Stimulated activated CD8-positive, alpha-beta memory T cell treated with anti-CD3 and anti-CD28 coated beads, Interleukin-15, amount 100 ng/mL, for 24 hours (primary cell): ENCODE measurements at places on chromosomes 2 and 18.

GRCh38 chr2:12338946-12339697 lies 377.6 kb upstream of the TRIB2 start:
- no peak for DNase-seq

DNA sequence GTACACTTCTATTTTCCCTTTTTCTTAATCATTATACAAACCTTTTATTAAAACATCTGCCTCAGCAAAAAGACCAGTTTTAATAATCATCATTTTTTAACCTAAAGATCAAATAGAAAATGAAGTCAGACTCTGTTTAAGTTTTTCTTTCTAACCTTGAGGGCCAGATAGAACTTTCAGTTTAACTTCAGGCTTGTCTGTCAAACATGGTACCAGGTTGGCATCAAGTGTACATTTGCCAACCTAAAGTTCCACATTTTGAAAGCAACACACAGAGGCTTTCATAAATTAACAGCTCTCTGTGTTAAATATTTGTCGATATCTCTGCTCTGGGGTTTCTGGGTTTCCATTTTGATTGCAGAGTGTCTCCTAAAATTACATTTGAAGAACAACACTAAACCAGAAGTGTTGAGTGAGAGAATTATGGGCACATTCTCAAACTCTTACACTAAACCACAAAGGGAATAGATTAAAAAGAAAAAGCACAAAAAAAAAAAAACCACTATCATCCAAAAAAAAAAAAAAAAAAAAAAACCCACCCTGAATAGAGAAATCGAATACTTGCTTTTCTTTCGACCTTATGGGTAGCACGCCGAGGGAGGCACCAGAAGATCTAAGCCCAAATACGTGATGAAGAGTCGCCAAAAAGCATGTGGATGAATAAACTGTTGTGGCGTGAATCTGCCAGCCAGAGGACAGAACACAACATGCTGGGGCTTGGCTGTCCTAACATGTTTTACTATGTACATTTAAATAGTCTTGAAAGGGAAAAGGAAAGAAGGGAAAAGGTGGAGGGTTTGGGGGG lies 166.2 kb downstream of the TCF4 start:
- DNase-seq, result no peak

DNA sequence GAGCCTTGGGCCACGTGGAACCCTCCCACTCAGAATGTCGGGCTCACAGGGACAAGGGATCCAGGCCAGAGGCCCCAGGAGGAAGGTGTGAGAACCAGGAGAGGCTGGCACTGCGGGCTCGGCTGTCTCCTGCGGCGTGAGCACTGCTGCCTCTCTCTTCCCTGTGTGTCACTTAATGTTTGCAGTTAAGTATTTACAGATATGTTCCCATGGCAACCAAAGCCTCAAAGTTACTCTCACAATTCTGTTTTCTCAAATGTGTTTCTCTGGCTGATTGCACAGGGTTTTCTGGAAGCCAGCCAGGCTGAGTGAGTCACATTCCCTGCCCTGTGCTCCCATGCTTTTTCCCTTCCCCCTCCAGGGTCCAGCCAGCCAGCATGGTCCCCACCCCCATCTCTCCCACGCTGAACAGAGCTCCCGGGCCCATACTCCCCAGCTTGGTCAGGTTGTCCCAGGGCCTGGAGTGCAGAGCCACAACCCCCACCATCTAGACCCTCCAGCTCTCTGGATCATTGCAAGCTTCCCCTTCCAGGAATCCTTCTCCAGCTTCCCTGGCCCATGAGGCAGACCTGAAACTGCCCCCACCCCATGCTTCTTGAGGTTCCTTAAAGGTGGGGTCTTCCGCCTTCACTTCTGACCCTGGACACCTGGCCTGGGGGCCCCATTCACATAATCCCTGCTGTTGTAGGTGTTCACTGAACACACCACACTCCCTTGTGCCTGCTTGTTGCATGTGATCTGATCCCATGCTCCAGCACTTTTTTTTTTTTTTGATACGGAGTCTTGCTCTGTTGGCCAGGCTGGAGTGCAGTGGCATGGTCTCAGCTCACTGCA lies 265.9 kb downstream of the CELF4 start:
- DNase-seq, result no peak

DNA sequence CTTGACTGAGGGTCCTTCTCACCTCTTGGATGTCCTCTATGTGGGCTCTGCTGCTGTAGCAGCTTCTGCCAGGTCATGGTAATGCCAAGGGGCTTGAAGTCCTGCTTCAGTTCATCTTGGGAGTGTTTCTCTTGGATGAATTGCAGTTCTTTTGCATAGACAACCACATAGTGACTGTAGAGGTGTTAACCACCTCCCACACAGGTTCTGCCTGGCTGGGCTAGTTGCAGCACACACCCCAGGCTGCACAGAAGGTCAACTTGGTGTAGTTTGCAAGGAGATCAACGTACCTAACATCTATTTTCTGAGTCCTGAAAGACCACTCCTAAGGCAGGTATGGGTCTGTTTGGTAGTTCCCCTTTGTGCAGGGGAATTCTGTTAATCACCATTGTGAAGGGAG lies 108.1 kb downstream of the ADCYAP1 start:
- DNase-seq, result no peak

- no peak for DNase-seq
Observed at GRCh38 chr2:219496825-219497494, 1.7 kb upstream of the GMPPA start.

- no peak for DNase-seq
Observed at GRCh38 chr18:75221397-75221796, 10.8 kb downstream of the TSHZ1 start.

DNA sequence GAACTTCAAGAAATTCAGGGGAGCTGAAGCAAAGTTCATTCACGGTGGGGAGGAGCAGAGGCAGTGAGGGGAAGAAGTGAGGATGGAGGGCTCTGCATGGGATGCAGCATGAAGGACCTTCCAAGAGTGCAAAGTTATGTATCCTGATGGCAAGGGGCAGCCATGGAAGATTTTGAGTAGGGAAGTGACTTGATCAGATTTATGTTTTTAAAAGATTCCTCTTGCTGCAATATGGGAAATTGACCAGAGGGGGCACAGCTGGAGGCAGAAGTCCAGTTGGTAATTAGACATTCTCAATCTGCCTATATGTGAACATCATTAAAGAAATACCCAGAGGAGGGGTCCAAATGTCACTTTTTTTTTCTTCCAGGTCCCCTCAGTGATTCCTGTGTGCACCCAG lies 21.5 kb upstream of the ANXA4 start:
- DNase-seq, result no peak

- DNase-seq, result no peak
Observed at GRCh38 chr18:47081578-47081977, 46.2 kb upstream of the ELOA2 start.

- no peak for DNase-seq
Observed at GRCh38 chr2:108243566-108243965, 3.8 kb downstream of the SULT1C3 start.

GRCh38 chr2:221389904-221390303 lies 182.2 kb downstream of the EPHA4 start:
- DNase-seq, result no peak

- no peak for DNase-seq
Observed at GRCh38 chr2:37718515-37719161, 47.2 kb upstream of the CDC42EP3 start.

- DNase-seq, result no peak
Observed at GRCh38 chr2:233823731-233824121, 30.6 kb downstream of the HJURP start.

- no peak for DNase-seq
Observed at GRCh38 chr2:65353046-65353445, 79.4 kb downstream of the SPRED2 start.

GRCh38 chr18:48229552-48229981 lies 179.6 kb downstream of the ZBTB7C start:
- no peak for DNase-seq

DNA sequence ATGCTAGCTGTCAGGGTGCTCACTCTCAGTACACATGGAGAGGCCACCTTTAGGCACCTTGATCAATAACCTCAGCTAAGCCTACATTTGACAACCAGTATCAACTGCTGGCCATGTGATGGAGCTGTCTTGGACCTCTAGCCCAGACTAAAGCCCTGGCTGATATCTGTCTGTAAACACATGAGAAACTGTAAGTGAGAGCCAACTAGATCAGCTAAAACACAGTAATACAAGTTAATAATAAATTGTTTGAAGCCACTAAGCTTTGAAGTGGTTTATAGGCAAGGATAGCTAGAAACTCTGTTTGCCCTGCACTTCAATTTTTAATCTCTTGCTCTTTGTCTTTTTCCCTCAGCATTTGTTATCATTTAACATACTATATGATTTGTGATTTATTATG lies 407.1 kb downstream of the SPAG16 start:
- no peak for DNase-seq

- DNase-seq, result no peak
Observed at GRCh38 chr2:196213252-196213980, 42.0 kb upstream of the STK17B start.

GRCh38 chr2:231685349-231686191 lies 22.8 kb upstream of the PTMA start:
- DNase-seq, result no peak

GRCh38 chr2:143909577-143910353 lies 610.2 kb downstream of the ZEB2 start:
- no peak for DNase-seq

GRCh38 chr2:9807056-9807455 lies 36.2 kb upstream of the TAF1B start:
- DNase-seq, result no peak

DNA sequence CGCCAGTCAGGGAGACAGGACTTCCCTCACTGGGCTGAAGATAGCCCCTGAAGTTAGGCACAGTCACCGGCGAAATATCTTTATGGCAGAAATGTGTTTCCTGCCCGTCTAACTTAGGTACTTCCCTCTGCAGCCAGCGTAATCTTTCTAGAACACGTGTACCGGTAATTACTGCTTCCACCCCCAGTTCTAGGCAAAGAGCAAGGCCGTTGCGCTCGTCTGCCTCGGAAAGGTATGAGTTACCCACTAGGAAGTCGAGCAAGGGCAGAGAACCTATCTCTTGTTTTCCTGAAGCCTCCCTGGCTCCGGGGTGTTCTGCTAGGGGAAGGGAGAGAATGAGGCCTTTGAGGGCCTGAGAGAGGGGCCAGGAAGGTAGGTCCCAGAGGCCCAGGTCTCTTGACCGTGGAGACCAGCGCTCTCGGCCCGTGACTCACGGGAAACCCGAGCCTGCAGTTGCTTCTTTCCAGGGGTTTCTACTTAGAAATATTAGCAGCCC lies 70.0 kb downstream of the TWSG1 start:
- no peak for DNase-seq

DNA sequence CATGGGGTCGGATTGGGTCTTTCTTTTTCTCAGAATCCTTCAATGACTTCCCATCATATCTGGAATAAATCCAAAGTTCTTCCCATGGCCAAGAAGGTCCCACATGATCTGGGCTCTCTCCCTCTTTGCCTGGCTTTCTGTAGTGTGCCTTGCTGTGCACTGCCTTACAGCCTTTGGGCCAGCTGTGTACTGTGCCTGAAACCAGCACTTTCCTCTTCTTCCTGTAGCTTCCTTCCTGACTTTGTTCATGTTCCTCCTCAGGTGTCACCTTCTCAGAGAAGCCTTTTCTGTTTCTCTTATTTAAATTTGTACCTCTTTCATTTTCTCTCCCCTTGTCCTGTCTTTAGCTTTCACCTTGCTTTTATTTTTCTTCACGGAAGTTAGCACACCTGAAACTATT lies 4.3 kb upstream of the CDCA7 start:
- DNase-seq, result no peak

GRCh38 chr18:57249179-57249578 lies 102.3 kb downstream of the BOD1L2 start:
- DNase-seq, result no peak

DNA sequence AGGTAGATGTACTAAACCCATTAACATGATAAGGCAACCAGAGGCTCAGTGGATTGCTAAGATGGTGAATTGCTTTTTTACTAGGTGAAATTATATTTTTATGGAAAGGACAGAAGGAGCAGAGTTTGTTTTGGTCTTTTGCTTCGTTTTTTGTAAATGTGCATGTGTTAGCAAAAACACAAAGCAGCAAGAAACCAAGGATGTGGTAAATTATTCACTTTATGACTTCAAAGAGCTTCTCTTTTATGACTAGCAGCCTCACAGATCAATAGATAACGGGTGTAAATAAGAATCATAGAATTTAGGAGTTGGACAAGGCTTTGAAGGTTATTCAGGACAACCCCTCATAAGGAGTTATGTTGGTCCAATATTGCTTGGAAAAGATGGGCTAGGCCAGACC lies 615.0 kb downstream of the DPP10 start:
- no peak for DNase-seq

GRCh38 chr18:14940735-14941134 lies 192.8 kb downstream of the ANKRD30B start:
- DNase-seq, result no peak

GRCh38 chr18:63559567-63560491 lies 17.7 kb downstream of the SERPINB12 start:
- no peak for DNase-seq

- no peak for DNase-seq
Observed at GRCh38 chr2:176193048-176193447, 4.6 kb downstream of the HOXD1 start.

GRCh38 chr18:2617401-2617998 lies 38.0 kb upstream of the SMCHD1 start:
- no peak for DNase-seq

DNA sequence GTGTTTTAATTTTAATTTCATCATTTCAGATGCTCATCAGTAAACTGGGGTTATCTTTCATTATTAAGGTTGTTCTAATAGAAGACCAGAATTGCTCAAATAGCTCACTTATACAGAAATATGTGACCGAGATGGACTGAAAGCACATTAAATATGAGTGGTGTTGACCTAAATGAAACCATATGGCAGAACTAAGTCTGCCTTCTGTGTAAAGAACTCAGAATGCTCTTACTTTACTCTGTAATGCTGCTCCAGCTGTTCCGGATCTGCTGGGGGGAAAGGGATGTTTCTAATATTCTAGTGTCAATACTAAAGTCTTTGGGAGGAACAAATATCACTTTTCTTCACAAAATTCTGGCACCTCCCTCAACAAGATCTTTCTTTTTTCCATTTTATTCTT lies 131.0 kb downstream of the DPP4 start:
- DNase-seq, result no peak

GRCh38 chr2:240857039-240858008 lies 11.3 kb upstream of the AGXT start:
- DNase-seq, result no peak

- DNase-seq, result no peak
Observed at GRCh38 chr2:108370080-108370479, 7.7 kb upstream of the SULT1C4 start.

GRCh38 chr2:3200420-3200939 lies 177.1 kb downstream of the EIPR1 start:
- no peak for DNase-seq

GRCh38 chr2:241226723-241227572 lies 38.5 kb downstream of the ANO7 start:
- no peak for DNase-seq

DNA sequence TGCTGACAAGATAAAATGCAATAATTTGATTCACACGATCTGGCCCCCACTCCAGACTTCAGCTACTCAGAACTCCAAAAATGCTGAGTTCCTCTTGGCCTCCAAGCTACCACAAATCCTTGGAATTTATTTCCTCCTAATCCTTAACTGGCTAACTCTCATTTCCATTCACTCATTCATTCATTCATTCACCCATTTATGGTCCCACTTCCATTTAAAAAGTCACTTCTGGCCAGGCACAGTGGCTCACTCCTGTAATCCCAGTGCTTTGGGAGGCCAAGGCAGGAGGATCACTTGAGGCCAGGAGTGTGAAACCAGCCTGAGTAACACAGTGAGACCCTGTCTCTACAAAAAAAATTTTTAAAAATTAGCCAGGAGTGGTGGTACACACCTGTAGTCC lies 12.5 kb downstream of the SOS1 start:
- DNase-seq, result no peak
